ENCODE measurements at places on chromosomes 16 and 17.

DNA sequence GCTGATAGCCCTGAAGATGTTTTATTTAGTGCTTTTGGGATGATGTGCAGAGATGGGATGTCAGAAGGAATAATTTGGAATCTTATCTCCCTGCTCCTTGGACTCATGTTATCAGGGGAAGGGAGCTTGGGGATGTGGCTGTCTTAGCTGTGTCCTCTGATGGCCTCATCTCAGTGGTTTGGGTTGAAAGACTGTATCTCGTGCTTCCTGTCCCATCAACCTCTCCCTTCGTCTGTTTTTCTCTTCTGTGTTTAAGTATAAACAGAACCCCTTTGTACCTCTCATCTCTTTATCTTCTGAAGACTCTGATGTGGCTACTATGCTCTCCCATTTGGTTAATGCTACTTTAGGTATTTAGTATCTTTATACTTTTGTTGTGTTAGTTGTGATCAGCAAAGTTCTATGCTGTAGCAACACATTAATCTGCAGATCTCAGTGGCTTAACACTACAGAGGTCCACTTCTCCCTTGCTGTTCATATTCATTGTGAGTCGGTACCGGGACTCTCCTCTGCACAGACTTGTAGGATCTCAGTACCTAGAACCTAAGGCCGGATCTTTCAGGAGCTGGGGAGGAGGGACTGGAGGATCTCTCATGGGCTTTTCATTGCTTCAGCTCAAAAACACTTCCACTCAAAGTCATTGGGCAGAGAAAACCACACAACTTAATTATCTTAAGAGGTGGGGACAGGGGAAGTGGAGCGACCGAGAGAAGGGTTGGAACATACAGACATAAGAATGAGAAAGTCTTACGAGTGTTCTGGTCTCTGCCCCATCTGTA is 28.8 kb downstream of the PRKCA start:
- no peak for DNase-seq

DNA sequence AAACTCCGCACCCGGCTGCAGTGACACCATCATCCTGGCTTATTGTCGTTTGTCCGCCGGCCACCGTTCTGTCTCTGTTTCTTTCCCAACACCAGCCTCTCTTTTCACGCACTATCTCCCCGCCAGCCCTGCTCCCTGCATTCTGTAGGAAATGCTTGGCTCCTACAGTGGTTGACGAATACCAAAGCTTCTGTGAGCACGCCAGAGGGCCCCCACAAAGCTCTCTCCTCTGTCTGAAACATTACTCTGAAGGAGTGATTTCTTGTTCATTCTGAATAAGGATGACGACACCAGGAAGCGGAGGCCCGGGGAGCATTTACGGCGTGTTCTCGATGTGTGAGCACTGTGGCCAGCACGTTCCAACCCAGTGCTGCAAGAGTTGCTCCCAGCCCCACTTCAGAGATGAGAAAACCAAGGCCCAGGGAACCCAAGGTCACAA is 58.8 kb downstream of the ADCY9 start:
- DNase-seq: no peak

DNA sequence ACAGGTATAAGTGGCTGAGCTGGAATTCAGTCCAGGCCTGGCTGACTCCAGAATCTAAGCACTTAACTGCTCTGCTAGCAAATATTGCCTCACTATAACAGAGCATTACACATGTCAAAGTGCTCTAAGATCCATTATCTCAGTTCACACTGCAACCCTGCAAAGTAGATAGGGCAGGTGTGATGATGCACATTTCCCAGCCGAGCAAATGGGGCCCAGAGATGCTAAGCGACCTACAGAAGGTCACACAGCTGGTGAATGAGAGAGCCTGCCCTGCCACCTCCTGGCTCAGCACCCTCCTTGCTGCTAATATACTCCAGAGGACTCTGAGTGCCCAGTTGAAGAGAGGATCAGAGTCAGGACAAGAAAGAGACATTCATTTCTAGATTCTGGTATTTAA is 73.6 kb upstream of the CCL1 start:
- DNase-seq: no peak

- no peak for DNase-seq
Measured at GRCh38 chr16:48524348-48525200, 85.4 kb downstream of the N4BP1 start.
